Cerebellar nuclear complex (tissue), 1 donor: ENCODE measurements at places on chromosomes 11 and 22.

GRCh38 chr11:100141201-100141600 lies 545.9 kb upstream of the ARHGAP42 start:
- DNase-seq: no peak

DNA sequence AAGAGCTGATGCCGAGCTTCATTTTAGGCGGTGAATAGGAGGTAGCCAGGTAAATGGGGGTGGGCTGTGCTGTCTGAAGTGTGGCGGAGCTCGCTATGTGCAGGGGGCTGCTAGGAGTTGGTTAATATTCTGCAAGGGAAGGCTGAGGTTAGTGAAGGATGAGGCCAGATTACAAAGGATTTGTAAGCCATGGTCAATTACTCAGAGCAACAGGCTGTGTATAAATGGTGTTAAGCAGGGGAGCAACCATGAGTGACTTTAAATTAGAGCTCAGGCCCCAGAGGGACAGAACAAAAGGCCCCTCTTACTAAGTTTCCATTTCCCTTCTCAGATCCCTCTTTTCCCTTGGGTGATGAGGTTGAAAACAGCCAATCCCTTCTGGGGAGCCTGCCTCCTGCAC lies 7.3 kb upstream of the MCAM start:
- DNase-seq: no peak

DNA sequence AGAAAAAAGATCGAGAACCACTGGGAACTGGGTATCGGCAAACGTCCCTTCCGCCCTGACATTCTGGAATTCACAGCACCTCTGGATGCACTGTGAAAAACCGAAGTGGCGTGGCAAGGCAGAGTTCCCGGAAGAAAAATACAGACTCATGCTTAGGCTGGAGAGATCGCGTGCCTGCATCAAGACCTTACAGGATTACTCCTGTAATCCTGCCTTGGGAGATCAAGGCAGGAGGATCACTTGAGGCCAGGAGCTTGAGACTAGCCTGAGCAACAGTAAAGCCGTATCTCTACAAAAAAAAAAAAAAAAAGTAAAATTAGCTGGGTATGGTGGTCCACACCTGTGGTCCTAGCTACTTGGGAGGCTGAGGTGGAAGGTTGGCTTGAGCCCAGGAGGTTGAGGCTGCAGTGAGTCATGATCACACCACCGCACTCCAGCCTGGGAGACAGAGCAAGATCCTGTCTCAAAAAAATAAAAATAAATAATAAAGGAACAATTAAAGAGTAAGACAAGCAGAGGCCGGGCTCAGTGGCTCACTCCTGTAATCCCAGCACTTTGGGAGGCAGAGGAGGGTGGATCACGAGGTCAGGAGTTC lies 19.9 kb upstream of the TEF start:
- DNase-seq: no peak

- DNase-seq: no peak
Measured at GRCh38 chr11:68528630-68529029, 68.1 kb downstream of the PPP6R3 start.

GRCh38 chr11:31795706-31796498 lies 15.2 kb downstream of the PAX6 start:
- no peak for DNase-seq
